ENCODE measurements at places on chromosomes 12 and 14. TPM values are rescaled to one million over a fixed set of nuclear protein-coding genes. Genes with fewer than 3 reads are reported as not detected.

Gene REM2
- 0.41 TPM for total RNA-seq

Gene WNT1
- total RNA-seq, result not detected

Gene SLC41A2
- 8.5 TPM for total RNA-seq

Gene EIF2B2
- total RNA-seq, result 39.3 TPM

Gene ERBB3
- 123 TPM for total RNA-seq

Gene FSCB
- 0.12 TPM for total RNA-seq

Gene FOXG1
- total RNA-seq, result 0.06 TPM
